ENCODE measurements at places on chromosomes 2 and 18.

DNA sequence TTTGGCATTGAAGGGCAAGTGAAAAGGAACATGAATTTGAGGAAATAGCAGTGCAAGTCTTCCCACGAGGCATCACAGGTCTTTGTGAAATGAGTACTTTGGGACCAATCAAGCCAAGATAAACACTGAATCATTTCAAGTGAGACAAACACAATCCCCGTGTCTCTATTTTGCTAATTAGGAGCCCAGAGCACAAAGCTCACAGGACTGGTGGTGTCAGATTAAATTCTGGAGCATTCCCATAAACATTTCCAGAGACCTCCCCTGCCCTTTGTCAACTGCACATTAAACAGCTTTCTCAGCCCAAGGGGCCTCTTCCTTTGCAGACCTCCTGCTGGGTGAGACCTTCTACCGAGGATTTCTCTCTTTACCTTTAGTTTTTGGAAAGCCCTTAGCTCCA is 50.7 kb downstream of the DAPL1 start:
- no peak for DNase-seq

DNA sequence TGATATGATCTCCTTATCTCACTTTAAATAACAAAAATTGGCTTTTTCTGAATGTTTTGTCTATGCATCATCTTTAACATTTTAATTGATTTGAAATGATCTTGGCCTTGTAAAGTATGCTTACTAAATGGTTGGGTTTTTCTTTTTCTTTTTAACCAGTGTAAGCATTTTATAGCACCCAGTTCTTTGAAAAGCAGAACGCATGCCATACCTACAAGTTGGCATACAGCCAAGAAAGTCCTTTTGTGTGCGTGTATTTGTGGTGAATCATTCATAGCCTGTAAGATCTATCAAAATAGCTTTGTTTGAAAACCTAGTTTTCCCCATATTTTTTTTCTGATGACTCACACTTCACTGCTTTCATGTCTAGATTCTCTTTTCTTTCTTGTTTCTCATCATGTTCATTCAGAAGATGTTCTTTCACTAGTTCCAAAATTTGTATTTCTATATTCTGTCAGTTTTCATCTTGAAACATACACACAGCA is 4.1 kb upstream of the VRK2 start:
- DNase-seq, result no peak

DNA sequence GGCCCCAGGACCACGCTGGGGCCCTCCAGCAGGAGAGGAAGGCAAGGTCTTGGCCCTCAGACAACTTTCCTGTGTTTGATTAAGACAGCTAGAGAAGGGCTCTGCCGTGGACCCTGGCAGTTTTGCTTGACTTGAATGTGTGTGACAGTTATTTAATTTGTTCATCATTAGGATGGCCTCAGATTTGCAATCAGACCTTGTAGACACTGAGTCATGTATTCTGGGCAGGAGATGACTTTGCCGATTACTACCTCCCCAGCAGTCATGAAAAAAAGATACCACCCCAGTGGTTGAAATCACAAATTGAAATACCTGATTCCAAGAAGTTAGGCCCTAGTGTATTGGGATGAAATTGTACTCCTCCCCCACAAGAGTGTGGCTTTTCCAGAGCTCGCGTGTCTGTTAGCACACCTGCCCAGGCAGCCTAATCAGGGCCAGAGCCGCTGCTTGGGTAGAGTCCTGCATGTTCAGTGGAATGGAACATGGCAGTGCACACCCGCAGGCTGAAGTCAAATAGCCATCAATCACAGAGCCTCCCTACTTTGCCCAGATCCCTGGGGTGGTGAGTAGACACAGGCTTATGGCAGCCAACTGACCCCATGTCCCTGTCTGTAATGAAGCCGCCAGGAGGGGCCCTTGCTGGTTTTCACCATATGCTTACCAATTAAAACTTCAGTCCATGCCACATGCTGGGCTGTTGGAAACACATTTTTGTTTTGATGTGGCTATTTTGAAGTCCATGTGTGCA is 122.5 kb downstream of the TPGS2 start:
- no peak for DNase-seq

- no peak for DNase-seq
Observed at GRCh38 chr2:145184741-145185651, 665.1 kb upstream of the ZEB2 start.

- no peak for DNase-seq
Observed at GRCh38 chr18:46677611-46678010, 20.6 kb upstream of the LOXHD1 start.

GRCh38 chr2:101540518-101540917 is 65.6 kb upstream of the RFX8 start:
- no peak for DNase-seq

GRCh38 chr2:99886418-99886817 is 256.0 kb downstream of the AFF3 start:
- peak; percentile 54 for DNase-seq

DNA sequence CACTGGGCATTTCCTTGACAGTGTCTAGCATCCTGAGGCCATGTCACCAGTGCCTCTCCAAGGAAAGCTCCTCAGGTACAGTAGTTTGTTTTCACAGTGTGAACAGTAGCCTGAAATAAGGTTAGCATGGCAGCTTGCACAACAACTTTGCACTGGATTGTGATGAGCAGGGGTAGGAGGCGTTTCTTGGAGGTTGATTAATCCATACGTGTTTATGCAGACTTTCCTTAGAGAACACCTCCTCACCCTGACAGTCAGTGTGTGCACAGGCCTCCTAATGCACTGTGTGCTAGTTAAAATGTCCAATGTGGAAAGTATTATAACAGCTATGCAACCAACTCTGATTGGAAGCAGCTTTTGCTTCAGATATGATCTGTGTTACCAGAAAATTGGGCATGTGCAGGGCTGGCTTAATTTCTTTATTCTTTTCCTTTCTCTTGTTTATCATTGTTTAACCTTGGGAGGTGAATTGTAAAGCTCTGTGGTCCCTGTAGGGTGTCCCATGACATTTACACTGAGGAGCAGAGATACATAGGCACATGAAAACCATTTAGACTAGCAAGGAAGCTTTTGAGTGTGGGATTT is 77.2 kb upstream of the LDAH start:
- no peak for DNase-seq
